ENCODE measurements at places on chromosomes 11 and 22. TPM values are rescaled to one million over a fixed set of nuclear protein-coding genes. Genes with fewer than 3 reads are reported as not detected.
A peak's percentile ranks its signal among the peaks of the same experiment; 100 is the strongest.

GRCh38 chr22:17095538-17095937, 10.7 kb downstream of the IL17RA start:
- H3K27ac ChIP-seq = no peak overlapping the region
- no peaks in the 10 kb centered on the region for H3K4me1 ChIP-seq
- no peaks in the 10 kb centered on the region for H3K27me3 ChIP-seq
- DNase-seq = no peak

DNA sequence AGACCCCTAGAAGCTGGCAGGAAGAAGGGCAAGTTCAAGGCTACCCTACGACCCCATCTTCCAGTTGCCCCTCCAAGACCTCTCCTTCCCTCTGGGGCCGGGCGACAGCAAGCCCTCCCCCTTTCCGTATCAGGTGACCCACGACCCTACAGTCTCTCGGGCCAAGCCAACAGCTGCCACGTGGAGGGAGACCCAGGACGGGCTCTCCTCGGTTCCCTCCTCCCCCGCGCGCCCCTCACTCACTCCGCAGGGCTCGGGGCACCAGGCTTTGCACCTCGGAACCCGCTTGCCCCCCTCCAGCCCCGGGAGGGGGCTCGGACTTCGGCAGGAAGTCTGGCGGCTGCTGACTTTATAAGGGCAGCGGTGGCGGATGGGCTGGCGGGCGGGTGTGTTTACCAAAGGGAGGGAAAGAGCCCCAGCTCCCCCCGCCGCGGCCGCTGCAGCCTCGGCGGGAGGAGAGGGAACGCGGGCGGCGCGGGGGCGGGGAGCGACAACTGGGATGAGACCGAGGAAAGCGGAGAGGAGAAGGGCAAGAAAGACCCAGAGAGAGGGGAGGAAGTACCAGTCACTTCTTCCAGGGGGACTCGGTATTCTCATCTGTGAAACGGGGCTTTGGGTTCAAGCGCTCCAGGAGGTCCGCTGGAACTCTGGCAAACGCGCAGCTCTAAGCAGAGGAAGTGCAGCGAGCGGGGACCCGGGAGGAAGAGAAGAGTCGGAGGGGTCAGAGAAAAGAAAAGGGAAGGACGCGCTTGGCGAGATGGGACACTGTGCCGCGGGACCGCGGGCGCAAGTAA, 767 bp downstream of the SLC43A1 start:
- peak overlapping the region; percentile 88 for H3K27ac ChIP-seq
- peak overlapping the region; percentile 93 for H3K4me3 ChIP-seq
- H3K27me3 ChIP-seq = peaks cover 16% of the 10 kb centered on the region
- peaks cover 1% of the 10 kb centered on the region for H3K36me3 ChIP-seq
- peaks cover 8% of the 10 kb centered on the region for H3K4me1 ChIP-seq

GRCh38 chr11:19711911-19712280, 741 bp upstream of the NAV2 start:
- no peak for DNase-seq
- H3K36me3 ChIP-seq = no peaks in the 10 kb centered on the region
- peaks cover 53% of the 10 kb centered on the region for H3K27me3 ChIP-seq
- H3K4me3 ChIP-seq = peak overlapping the region; percentile 88

- peaks cover 6% of the 10 kb centered on the region for H3K27me3 ChIP-seq
- no peak overlapping the region for H3K4me3 ChIP-seq
- no peak for DNase-seq
- no peak overlapping the region for H3K27ac ChIP-seq
- no peaks in the 10 kb centered on the region for H3K36me3 ChIP-seq
Measured at GRCh38 chr11:11416502-11416901, 63.5 kb upstream of the CSNK2A3 start.

Gene SNX15
- 33.0 TPM for total RNA-seq

Gene C22orf31
- total RNA-seq = not detected

- no peaks in the 10 kb centered on the region for H3K36me3 ChIP-seq
- no peaks in the 10 kb centered on the region for H3K27me3 ChIP-seq
- DNase-seq = no peak
- no peak overlapping the region for H3K4me3 ChIP-seq
- no peak overlapping the region for H3K27ac ChIP-seq
Measured at GRCh38 chr11:24060125-24060524, 436.7 kb upstream of the LUZP2 start.

DNA sequence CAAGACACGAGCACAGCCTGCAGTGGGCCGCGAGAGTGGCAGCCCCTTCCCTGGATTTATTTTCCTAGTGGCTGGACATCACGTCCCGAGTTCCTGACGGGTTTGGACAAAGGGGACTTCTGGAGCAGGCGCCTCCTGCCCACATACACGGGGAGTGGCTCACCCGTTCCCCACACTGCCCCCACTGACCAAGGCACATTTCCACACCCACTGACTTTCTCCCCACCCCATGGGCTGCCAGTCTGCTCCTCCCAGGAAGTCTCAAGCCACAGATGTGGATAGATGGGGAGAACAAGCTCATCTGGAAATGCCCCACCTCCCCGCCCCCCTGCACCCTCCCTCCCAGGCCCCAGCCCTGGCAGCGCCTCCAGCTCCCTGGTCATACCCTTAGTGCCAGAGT, 34.0 kb upstream of the FADD start:
- peaks cover 14% of the 10 kb centered on the region for H3K27me3 ChIP-seq
- no peaks in the 10 kb centered on the region for H3K4me1 ChIP-seq
- no peak for DNase-seq
- no peak overlapping the region for H3K4me3 ChIP-seq
- H3K36me3 ChIP-seq = no peaks in the 10 kb centered on the region

GRCh38 chr11:47571357-47571729, 5.9 kb downstream of the PTPMT1 start:
- peaks cover 5% of the 10 kb centered on the region for H3K4me1 ChIP-seq
- peaks cover 17% of the 10 kb centered on the region for H3K36me3 ChIP-seq
- no peak overlapping the region for H3K27ac ChIP-seq
- no peak overlapping the region for H3K4me3 ChIP-seq
- H3K27me3 ChIP-seq = no peaks in the 10 kb centered on the region
- no peak for DNase-seq

Gene INSC
- total RNA-seq = not detected

Gene ACRV1
- 0.55 TPM for total RNA-seq

GRCh38 chr11:48052183-48053044, 72.1 kb downstream of the PTPRJ start:
- peaks cover 41% of the 10 kb centered on the region for H3K4me1 ChIP-seq
- no peak overlapping the region for H3K4me3 ChIP-seq
- no peaks in the 10 kb centered on the region for H3K36me3 ChIP-seq
- peak overlapping the region; percentile 84 for H3K27ac ChIP-seq
- no peaks in the 10 kb centered on the region for H3K27me3 ChIP-seq

Gene DDI1
- not detected for total RNA-seq

- peak overlapping the region; percentile 23 for H3K27ac ChIP-seq
- peaks cover 5% of the 10 kb centered on the region for H3K4me1 ChIP-seq
- H3K4me3 ChIP-seq = no peak overlapping the region
- DNase-seq = no peak
Measured at GRCh38 chr11:47413908-47414684, 5.7 kb downstream of the SLC39A13 start.

- H3K4me1 ChIP-seq = no peaks in the 10 kb centered on the region
- DNase-seq = no peak
- peaks cover 22% of the 10 kb centered on the region for H3K36me3 ChIP-seq
- no peaks in the 10 kb centered on the region for H3K27me3 ChIP-seq
- H3K27ac ChIP-seq = no peak overlapping the region
Measured at GRCh38 chr11:34135439-34135838, 30.0 kb downstream of the NAT10 start.

Gene RAG1
- total RNA-seq = 1.00 TPM

Gene TNNT3
- 0.38 TPM for total RNA-seq

Gene NTM
- 4.2 TPM for total RNA-seq

GRCh38 chr11:47437746-47438418, 11.1 kb downstream of the RAPSN start:
- no peaks in the 10 kb centered on the region for H3K27me3 ChIP-seq
- no peaks in the 10 kb centered on the region for H3K36me3 ChIP-seq
- H3K27ac ChIP-seq = no peak overlapping the region
- no peaks in the 10 kb centered on the region for H3K4me1 ChIP-seq
- DNase-seq = no peak
- H3K4me3 ChIP-seq = no peak overlapping the region

- DNase-seq = peak; percentile 89
- H3K27ac ChIP-seq = no peak within 1 kb of the TSS
- peaks cover 5% of the 10 kb centered on the region for H3K4me1 ChIP-seq
- peaks cover 16% of the 10 kb centered on the region for H3K27me3 ChIP-seq
Measured at GRCh38 chr11:65833297-65834030, at the start of gene SNX32. Gene SNX32 (plus strand): TSS chr11:65833963. CDS start chr11:65834066, 103 bp downstream.

- no peak overlapping the region for H3K4me3 ChIP-seq
- no peaks in the 10 kb centered on the region for H3K4me1 ChIP-seq
- H3K27ac ChIP-seq = no peak overlapping the region
- no peaks in the 10 kb centered on the region for H3K36me3 ChIP-seq
Measured at GRCh38 chr11:100890789-100891188, 203.7 kb downstream of the ARHGAP42 start.

DNA sequence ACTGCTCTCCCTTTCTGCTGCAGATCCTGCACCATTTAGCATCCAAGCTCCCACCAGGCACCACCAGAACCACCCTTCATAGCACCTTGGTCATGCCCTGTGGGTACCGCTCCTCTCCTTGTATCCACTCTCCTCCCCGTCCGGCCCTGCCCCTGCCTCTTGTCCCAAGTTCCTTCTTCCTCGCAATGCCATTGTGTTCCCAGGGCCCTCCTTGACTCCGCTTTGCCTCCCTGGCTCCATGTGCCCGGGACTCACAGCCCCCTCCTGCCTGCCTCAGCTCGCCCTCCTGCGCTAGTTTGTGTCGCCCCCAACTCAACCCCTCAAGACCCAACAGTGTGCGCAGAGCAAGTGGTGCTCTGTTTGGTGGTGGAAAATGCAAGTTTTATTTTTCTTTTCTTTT, 10.8 kb downstream of the FADS2 start:
- peaks cover 30% of the 10 kb centered on the region for H3K36me3 ChIP-seq
- peak overlapping the region; percentile 79 for H3K27ac ChIP-seq
- H3K27me3 ChIP-seq = no peaks in the 10 kb centered on the region
- H3K4me3 ChIP-seq = no peak overlapping the region
- peaks cover 5% of the 10 kb centered on the region for H3K4me1 ChIP-seq
- no peak for DNase-seq

Gene SCGB1D2
- total RNA-seq = not detected

- DNase-seq = no peak
- no peaks in the 10 kb centered on the region for H3K27me3 ChIP-seq
- H3K4me3 ChIP-seq = no peak overlapping the region
- H3K36me3 ChIP-seq = no peaks in the 10 kb centered on the region
- no peaks in the 10 kb centered on the region for H3K4me1 ChIP-seq
- no peak overlapping the region for H3K27ac ChIP-seq
Measured at GRCh38 chr22:47195156-47195483, 432.7 kb downstream of the TBC1D22A start.

GRCh38 chr11:12085371-12086251, 24.8 kb upstream of the MICAL2 start:
- peaks cover 11% of the 10 kb centered on the region for H3K4me1 ChIP-seq
- H3K27me3 ChIP-seq = peaks cover 2% of the 10 kb centered on the region
- no peak overlapping the region for H3K4me3 ChIP-seq
- DNase-seq = no peak
- H3K27ac ChIP-seq = no peak overlapping the region
- H3K36me3 ChIP-seq = no peaks in the 10 kb centered on the region

- DNase-seq = peak; percentile 23
- H3K27ac ChIP-seq = peak overlapping the region; percentile 89
- no peaks in the 10 kb centered on the region for H3K27me3 ChIP-seq
- peaks cover 5% of the 10 kb centered on the region for H3K4me1 ChIP-seq
Measured at GRCh38 chr11:130522284-130522961, 74.0 kb downstream of the ADAMTS15 start.

GRCh38 chr11:117226388-117227385, 5.2 kb downstream of the PCSK7 start:
- H3K4me1 ChIP-seq = peaks cover 17% of the 10 kb centered on the region
- H3K36me3 ChIP-seq = peaks cover 10% of the 10 kb centered on the region
- no peak overlapping the region for H3K4me3 ChIP-seq
- DNase-seq = no peak

Gene TBX1
- 5.9 TPM for total RNA-seq

- H3K36me3 ChIP-seq = peaks cover 6% of the 10 kb centered on the region
- no peaks in the 10 kb centered on the region for H3K27me3 ChIP-seq
- no peaks in the 10 kb centered on the region for H3K4me1 ChIP-seq
- no peak for DNase-seq
- no peak overlapping the region for H3K4me3 ChIP-seq
Measured at GRCh38 chr22:42794551-42795510, 62.2 kb downstream of the ARFGAP3 start.

DNA sequence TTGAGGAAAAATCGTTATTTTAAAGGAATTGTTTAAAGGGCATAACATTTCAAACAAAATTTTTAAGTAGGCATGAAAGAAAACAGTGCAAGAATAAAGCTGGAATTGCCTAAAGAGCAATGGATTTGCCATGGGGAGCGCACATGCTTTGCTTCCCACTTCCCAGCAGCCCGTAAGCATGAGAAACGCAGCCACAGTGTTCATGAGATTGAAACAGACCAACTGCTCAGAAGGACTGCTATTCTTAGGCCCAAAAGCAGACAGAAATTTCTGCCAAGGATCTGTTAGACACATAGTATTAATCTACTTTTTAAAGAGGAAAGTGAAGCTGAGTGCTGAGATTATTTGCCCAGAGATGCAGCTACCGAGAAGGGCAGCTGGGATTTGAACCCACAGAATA, 34.2 kb upstream of the TSKU start:
- peaks cover 11% of the 10 kb centered on the region for H3K4me1 ChIP-seq
- no peaks in the 10 kb centered on the region for H3K36me3 ChIP-seq
- no peak for DNase-seq
- no peak overlapping the region for H3K4me3 ChIP-seq
- no peak overlapping the region for H3K27ac ChIP-seq

Gene MS4A18
- total RNA-seq = not detected

- H3K27me3 ChIP-seq = no peaks in the 10 kb centered on the region
- H3K4me3 ChIP-seq = no peak overlapping the region
- no peak for DNase-seq
- H3K36me3 ChIP-seq = no peaks in the 10 kb centered on the region
- no peak overlapping the region for H3K27ac ChIP-seq
Measured at GRCh38 chr11:101264306-101264705, 134.7 kb upstream of the PGR start.

Gene DRICH1
- 11.1 TPM for total RNA-seq

Gene WBP2NL
- not detected for total RNA-seq

- H3K36me3 ChIP-seq = no peaks in the 10 kb centered on the region
- H3K27ac ChIP-seq = no peak overlapping the region
- no peak overlapping the region for H3K4me3 ChIP-seq
- H3K4me1 ChIP-seq = no peaks in the 10 kb centered on the region
- DNase-seq = no peak
Measured at GRCh38 chr11:130414107-130415080, 14.0 kb downstream of the ADAMTS8 start.

GRCh38 chr22:21861851-21862250, 5.6 kb downstream of the MAPK1 start:
- peaks cover 3% of the 10 kb centered on the region for H3K36me3 ChIP-seq
- no peak overlapping the region for H3K4me3 ChIP-seq
- H3K4me1 ChIP-seq = peaks cover 67% of the 10 kb centered on the region
- H3K27me3 ChIP-seq = no peaks in the 10 kb centered on the region
- H3K27ac ChIP-seq = no peak overlapping the region
- no peak for DNase-seq

Gene UBQLNL
- total RNA-seq = 0.79 TPM

DNA sequence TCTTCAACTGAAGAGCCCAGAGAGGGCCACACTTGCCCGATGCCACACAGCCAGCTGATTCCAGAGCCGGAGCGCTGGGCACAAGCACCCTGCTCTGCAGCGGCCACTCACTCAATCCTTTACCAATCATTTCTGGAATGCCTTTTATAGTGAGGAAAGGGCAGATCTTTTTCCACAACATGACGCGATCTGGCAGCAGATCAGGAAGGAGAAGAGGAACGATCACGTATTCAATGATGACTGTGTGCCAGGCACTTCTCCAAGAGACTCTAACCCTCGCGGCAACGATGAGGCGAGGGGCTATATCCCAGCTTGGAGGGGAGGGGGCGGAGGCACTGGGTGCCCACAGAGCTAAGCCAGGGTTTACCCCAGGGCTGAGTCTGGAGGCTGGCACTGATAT, 56.3 kb upstream of the TCF20 start:
- H3K27ac ChIP-seq = no peak overlapping the region
- DNase-seq = no peak
- H3K27me3 ChIP-seq = peaks cover 15% of the 10 kb centered on the region
- no peak overlapping the region for H3K4me3 ChIP-seq
- H3K36me3 ChIP-seq = no peaks in the 10 kb centered on the region

Measured in progenitor cell of endocrine pancreas (in vitro differentiated cells).